ENCODE measurements at places on chromosomes 6 and 20.

DNA sequence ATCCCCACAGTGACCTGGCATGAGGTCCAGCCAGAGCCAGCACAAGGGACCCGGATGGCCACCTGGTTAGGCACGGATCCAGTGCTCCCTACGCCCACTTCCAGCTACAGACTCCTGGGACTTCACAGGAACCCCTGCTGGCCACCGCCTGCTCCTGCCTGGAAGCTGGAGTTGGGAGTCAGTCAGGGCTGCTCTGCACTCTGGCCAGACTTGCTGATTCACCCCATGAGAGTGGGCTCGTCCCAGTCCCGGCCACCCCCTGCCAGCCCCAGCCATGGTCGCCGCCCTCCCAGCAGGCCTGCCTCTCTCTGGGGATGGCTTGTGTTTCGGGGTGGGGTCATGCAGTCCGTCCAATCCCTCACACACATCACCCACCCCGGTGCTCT lies 125.8 kb downstream of the DLL1 start:
- DNase-seq = no peak

- DNase-seq = no peak
These were observed 102.0 kb downstream of the ARID1B start for GRCh38 chr6:156879186-156879585.

DNA sequence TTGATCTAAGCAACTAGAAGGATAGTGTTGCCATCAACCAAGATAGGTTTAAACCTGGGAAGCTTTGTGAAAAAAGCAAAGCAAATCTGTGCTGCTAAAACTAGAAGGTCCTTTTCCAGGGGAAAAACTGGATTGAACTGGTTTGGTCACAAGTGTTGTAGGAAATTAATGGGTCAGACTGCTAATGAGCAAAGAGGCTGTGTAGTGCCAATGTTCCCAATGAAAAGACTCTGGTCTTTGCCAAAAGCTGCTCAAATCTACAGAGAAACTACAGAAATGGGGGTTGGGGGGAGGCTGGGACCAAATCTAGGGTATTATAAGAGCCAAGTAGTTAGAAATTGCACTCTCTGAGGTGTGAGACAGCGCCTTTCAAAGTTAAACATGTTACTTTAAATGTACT lies 85.0 kb downstream of the PLCG1 start:
- DNase-seq = no peak

- no peak for DNase-seq
These were observed 51.7 kb downstream of the PCNA start for GRCh38 chr20:5067877-5068645.

- DNase-seq = no peak
These were observed 51.1 kb upstream of the PREP start for GRCh38 chr6:105453968-105454367.

GRCh38 chr6:4794140-4794707 lies 18.0 kb downstream of the CDYL start:
- no peak for DNase-seq

DNA sequence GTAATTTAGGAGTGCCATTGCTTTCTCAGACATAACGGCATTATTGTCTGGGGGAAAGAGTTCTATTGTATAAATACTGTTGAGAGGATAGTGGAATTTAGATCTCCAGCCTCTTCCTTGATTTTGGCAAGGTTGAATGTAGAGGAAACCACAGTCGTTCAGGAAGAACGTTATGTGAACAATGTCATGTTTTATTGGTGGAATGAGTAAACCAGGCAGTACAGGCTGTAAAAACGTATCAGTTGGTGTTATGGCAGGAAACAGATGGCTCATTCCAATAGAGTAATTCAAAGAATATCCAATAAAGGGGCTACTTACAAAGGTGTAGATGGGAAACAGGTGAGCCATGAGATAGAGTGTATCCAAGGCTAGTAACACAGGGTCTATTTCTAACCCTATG lies 123.6 kb upstream of the SLC35B3 start:
- DNase-seq = no peak

GRCh38 chr20:20440481-20440880 lies 72.6 kb downstream of the INSM1 start:
- no peak for DNase-seq

GRCh38 chr6:113328886-113329381 lies 528.2 kb upstream of the MARCKS start:
- DNase-seq = no peak

GRCh38 chr20:57043091-57043490 lies 223.3 kb downstream of the BMP7 start:
- no peak for DNase-seq

GRCh38 chr6:45419571-45420082 lies 41.9 kb upstream of the SUPT3H start:
- peak; percentile 42 for DNase-seq

DNA sequence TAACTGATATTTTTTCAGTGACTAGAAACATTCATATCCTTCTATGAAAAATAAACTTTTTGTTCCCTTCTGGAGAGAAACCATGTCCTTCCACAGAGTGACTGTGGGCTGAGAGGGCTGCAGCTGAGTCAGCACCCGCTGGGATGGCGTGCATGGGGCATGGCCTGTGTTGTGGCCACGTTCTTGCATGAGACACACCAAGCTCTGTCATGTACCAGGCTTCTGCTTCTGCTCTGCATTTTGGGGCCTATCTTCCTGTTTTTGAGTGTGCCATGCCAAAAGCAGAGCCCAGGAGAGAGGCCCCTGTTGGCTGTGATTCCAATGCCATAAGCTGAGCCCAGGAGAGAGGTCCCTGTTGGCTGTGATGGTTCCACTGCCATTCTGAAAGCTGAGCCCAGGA lies 10.8 kb downstream of the APMAP start:
- no peak for DNase-seq

DNA sequence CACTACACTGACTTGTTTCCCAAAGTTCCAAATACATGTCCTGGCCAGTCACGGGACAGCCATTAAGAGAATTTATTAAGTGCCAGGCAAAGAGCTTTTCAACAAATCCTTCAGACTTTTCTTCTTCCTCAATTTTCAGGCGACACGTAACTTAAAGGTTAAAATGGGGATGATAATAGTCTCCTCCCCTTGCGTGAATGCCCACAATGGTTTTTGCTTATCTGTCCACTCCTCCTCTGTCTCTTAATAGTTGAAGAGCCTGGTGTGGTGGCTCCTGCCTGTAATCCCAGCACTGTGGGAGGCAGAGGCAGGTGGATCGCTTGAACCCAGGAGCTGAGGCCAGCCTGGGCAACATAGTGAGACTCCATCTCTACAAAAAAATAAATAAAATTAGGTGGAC lies 11.4 kb upstream of the PARD6B start:
- no peak for DNase-seq

DNA sequence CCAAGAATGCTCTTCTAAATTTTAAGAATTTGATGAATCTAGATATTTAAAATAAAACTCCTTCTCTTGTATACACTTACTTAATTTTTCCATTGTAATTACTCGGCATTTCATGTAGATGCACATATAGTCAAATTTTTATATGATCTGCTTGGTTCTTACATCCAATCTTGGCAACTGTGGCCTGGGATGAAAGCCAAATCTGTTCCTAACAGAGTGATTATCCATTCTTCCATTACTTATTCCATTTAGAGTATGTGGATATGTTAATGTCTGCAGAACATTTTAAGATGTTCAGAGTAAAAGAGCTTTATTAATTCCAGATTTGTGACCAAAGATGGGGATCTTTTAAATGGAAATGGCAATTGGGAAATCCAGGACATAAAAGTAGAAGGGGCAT lies 144.1 kb upstream of the PDE7B start:
- DNase-seq = no peak

DNA sequence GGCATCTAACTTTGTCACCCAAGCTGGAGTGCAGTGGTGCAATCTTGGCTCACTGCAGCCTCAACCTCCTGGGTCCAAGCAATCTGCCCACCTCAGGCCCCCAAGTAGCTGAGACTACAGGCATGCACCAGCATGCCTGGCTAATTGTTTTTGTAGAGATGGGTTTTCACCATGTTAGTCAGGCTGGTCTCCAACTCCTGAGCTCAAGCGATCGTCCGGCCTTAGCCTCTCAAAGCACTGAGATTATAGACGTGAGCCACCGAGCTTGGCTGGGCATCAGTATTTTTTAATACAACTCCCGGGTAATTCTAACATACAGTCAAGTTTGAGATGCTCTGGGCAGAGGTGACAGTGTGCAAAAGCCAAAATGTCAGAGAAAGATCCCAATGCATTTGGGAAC lies 73.5 kb downstream of the NFATC2 start:
- DNase-seq = no peak

- no peak for DNase-seq
These were observed 38.4 kb downstream of the CDK5RAP1 start for GRCh38 chr20:33362898-33363297.

- DNase-seq = no peak
These were observed 6.2 kb downstream of the CST11 start for GRCh38 chr20:23446505-23446904.

DNA sequence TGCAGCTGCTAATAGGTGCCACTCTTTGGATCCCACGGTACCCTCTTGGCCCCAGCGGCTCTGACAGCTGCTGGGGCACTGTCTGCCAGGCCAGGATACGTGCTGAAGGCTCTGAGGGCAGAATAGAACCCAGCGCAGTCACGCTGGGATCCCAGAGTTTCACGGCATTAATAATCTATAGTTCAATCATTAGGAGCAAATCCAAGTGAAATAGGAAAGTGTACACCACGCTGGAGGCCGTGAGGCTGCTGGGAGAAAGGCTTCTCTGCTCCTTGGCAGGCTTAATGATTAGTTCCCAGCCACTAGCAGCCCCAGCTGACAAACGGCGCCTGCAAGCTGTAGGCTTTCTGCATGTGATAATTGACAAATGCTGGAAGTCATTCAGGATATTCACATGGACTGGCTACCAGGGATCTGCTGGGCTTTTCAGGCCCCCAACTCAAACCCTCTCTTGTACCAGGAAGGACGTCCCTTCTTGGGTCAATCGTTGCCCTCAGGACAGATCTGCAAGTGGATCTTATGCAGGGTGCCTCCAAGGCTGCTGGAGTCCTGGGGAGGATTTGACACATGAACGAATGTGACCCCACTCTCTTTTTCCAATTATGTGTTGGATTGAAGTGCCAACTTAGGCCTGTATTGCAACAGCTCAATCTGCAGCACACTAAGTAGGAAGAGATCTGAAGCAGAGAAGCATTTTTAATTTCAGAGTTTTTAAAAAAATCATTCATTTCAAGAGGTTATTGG lies 50.1 kb upstream of the INSM1 start:
- no peak for DNase-seq

- no peak for DNase-seq
These were observed 10.0 kb upstream of the POU3F2 start for GRCh38 chr6:98824162-98824901.
